Amygdala (tissue), 56 donors: ENCODE measurements at places on chromosomes 11 and 22.

DNA sequence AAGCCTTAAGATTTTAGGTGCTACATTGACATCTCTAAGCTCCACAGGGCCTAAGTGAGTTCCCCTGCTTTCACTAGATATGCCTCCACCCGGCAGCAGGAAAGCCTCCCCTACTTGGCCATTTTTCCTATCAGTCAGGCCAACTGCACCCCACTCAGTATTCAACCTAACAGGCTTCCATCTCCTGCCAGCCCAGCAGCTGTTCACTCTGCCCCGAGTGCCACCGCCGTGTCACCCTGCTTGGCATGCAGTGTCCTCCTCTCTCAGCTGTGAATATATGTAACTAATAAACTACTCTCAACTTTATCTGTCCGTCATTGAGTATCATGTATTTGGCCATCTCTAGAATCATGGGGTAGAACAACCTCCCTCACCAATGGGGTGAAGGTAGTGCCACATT lies 9.0 kb upstream of the OR6M1 start:
- no peak for DNase-seq

- DNase-seq: no peak
Observed at GRCh38 chr11:130819625-130820024, 96.7 kb downstream of the SNX19 start.

- no peak for DNase-seq
Observed at GRCh38 chr11:11010624-11011127, 152.8 kb upstream of the ZBED5 start.

GRCh38 chr11:112608509-112608908 lies 347.8 kb upstream of the PLET1 start:
- no peak for DNase-seq

DNA sequence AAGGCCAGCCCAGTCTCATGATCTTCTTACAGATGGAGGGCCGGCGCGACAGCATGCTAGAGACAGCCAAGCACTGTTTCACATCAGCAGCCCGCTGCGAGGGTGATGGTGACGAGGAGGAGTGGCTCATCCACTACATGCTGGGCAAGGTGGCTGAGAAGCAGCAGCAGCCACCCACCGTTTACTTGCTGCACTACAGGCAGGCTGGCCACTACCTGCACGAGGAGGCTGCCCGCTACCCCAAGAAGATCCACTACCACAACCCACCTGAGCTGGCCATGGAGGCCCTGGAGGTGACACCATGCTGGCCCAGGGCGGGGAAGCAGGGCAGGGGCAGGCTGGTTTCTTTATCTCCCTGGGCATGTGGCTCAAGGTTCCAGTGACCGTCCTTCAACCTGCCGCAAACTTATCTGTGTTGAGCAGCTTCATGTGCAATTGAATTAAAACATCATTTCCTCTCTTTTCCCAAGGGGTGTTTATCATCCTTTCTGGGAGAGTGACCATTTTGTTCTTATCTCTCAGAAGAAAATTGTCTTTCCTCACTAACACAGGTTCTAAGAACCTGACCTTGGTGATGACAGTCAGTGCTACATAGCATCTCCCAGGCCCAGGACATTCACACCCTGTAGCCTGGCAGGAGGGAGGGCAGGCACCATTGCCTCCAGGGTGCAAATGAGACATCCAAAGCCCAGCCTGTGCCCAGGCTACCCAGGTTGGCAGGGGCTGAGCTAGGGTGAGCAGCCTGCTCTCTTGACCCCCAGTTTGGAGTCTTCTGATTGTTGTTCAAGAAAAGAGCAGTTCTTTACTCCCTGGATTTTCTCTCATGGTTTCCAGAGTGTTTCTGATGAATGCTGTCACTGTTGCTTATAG lies 80.7 kb downstream of the CABIN1 start:
- DNase-seq: no peak

GRCh38 chr22:27962268-27963044 lies 43.4 kb upstream of the PITPNB start:
- no peak for DNase-seq

- no peak for DNase-seq
Observed at GRCh38 chr11:56740107-56740506, 8.4 kb downstream of the OR9G4 start.

GRCh38 chr11:25920356-25920755 lies 411.6 kb upstream of the ANO3 start:
- DNase-seq: no peak

GRCh38 chr11:115363426-115363825 lies 140.8 kb downstream of the CADM1 start:
- DNase-seq: no peak
